ENCODE measurements at places on chromosomes 1 and 21.

- DNase-seq, result no peak
These were observed 16.5 kb upstream of the PARP1 start for GRCh38 chr1:226424221-226425003.

GRCh38 chr1:192951691-192952460 lies 107.3 kb downstream of the UCHL5 start:
- no peak for DNase-seq

- DNase-seq, result peak; percentile 0
These were observed 58.9 kb upstream of the ADARB1 start for GRCh38 chr21:45015469-45015860.

DNA sequence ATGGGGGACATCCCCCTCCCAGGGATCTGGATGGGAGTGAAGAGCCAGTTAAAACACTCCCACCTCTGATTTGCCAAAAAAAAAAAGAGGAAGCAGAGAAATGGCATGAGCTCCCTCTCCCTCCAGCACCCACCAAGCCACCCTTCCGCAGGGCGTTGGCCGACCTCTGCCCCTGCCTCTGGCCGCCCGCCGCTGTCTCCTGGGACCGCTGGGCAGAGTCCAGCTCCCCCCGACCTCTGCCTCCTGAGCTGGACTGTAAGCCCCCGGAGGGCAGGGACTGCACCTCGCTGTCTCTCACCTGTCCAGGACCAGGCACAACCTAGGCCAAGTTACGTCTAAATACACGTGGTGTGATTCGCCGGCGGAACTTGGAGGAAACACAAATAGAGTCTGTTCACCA lies 174.3 kb downstream of the PRDM16 start:
- no peak for DNase-seq

- DNase-seq, result no peak
These were observed 6.2 kb upstream of the BTG2 start for GRCh38 chr1:203299169-203299568.

DNA sequence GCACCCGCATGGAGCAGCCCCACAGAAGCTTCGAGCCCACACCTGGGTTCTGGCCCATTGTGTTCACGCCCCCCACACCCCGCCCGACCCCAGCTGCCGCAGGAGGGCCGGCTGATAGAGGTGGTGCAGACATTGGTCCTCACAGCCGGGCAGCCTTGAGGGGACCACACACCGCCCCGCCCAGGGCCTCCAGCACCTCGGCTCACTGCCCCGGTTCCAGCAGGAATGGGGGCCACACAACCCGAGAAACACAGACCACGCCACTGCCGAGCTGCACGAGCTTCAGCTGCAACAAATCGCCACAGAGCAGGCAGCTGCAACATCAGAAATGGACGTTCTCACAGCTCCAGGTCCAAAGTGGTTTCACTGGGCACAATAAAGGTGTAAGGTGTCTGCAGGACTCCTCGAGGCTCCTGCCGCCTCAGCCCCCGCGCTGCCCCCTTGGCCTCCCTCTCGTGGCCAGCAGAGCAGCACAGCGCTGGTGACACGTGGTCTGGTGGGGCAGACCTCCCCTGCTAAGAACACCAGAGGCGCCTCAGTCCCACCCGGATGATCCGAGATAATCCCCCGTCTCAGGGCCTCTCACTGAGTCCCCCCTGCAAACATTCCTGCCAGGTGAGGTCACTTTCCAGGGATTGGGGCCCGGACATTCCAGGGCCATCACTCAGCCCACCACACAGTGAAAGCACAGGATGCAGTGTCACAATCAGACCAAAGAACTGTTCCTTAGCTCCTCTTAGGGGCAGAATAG lies 62.3 kb upstream of the ADARB1 start:
- peak; percentile 45 for DNase-seq

DNA sequence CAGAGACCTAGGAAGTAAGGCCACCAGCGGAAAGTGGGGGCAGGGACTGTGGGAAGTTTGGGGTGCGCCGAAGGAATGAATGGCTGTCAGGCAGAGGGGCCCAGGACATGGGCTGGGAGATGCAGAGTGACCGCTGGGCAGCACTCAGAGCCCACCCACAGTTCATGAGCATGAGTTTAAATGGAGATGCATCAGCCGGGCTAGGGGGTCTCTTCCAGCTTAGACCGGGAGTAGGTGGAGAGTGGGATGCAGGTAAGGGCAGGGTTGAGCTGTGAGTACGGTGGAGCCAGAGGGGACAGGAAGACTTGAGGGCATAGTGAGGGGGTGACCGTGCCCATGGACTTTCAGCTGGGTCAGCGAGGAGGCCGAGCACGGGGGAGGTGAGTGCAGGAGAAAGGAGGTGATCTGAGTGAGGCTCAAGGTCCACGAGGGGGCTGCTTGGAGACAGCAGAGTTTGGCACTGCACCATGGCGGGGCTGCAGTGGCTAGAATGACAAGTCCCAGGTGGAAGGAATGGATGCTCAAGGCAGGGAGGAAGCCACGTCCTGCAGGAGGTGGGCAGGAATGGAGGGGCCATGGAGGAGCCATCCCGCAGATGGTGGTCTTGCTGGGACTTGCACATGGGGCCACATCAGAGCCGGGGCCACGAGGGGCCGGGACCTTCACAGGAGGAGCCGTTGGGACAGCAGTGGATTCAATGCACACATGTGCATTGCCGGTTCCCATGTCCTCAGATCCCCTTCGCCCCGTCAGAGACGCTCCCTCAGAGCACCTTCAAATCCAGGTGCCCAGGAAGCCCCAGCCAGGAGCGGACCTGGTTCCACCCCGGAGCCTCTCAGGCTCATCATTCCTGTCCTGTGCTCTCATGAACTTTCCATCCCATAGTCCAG lies 34.9 kb downstream of the UBASH3A start:
- DNase-seq, result no peak

GRCh38 chr1:226541231-226541630 lies 7.3 kb upstream of the STUM start:
- no peak for DNase-seq

DNA sequence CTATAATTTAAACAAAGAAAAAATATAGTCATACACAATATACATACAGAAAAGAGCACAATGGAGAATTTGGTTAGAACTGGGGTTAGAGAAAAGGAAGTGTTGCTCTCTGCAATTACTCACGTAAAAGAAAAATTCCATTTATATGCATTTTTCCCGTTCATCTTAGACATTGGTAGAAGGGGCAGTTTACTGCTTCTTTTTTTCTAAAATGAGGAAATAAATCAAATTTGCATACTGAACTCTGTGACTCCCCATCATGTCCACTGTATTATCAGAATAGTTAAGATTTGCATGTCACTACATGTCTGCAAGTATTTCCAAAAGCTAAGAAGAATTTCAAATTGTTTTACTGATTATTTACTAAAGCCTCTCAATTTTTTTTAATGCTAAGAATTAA lies 44.1 kb upstream of the C1orf105 start:
- DNase-seq, result no peak

DNA sequence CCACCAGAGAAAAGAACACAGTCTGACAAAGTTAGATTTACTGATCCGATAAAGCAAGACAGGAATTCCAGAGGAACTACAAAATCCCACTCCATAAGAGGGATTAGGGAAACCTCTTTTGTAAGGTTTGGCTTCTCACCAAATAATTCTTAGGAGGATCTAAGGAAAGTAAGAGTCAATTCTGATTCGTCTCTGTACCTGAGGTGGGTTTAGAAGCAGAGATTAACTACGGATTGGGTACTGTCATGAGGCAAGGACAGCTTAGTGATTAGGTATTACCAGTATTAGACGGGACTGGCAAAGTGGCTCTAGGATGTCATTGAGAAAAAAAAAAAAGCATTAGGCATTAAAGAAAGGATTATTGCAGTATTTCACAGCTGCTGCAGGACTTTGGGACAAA lies 371.7 kb upstream of the BRINP3 start:
- DNase-seq, result no peak

- no peak for DNase-seq
These were observed 109.5 kb upstream of the UBE2U start for GRCh38 chr1:64093941-64094340.

DNA sequence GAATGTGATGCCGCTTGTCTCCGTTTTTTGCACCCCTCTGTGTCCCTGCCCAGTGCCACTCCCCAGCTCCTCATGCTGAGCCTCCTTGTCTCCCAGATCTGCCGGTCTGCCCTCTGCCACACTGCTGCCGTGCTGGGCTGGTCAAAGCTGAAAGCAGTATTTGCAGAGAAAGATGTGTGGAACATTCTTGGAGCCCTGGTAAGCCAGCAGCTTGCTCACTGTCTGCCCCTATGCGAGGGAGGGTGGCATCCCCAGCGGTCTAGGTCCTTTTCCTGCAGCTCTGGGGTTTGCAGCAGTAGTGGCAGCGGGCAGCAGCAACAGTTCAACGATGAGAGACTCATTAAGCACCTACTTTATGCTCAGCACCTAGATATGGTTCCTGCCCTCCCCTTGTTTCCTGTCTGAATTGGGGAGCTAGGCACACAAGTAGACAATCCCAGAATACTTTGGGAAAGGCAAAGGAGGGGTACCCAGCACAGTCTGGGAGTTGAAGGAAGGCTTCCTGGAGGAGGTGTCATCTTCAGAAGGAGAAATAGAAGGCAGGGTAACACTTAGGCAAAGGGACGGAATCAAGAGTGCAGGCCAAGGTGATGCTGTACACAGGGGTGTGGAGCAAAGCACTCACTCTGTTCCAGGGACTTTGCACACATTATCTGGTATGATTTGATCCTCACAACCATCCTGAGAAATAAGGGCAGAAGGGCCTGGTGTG lies 63.1 kb downstream of the KIF21B start:
- no peak for DNase-seq

- no peak for DNase-seq
These were observed 45.1 kb downstream of the ECE1 start for GRCh38 chr1:21244986-21245687.

DNA sequence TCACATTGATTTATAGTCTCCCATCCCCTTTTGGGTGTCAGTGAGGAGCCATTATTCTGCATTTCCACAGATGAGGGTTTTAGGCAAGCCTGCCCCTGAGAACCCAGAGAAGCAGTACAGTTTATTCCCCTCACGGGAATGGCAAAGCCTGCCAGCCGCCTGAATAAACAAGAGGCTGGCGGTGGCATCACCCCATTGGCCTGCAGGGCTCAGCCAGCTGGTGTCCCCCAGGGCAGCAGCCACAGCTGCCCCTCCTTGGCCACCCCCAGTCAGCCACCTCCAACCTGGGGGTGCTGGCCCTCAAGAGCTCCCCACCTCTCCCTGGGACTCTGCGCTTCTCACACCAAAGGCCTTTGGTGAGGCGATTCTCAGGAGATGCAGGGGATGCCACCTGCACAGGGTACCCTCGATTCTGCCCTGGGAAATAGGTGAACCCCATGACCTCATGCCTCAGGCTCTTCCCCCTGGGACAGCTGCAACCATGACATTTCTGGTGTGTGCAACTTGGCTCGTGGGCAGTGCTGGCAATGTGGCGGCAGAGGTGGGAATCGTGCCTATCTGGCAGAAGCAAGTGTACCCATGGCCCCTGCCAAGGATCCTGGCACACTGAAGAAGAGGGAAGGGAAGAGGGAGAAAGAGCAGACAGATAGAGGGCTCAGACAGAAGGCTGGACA lies 14.0 kb downstream of the OLFML2B start:
- DNase-seq, result no peak

DNA sequence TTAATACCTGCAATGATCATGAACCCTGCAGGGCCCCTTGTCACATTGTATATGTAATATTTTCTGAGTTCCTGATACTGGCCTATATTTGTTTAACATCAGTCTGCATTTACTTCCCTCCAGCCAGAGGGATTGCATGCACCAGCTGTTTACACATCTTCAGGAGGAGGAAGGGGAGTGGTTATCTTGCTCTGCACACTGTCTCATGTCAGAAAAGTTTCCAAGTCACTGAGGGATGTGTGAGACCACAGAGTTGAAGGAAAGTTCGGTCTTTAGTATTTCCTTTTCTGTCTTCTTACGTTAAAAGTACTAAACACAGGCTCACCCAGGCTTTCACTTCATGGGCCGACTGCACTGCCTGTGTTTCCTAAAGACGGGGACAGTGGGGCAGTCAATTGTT lies 574.1 kb downstream of the LMO4 start:
- DNase-seq, result no peak

GRCh38 chr1:1305300-1306069 lies 2.2 kb downstream of the ACAP3 start:
- peak; percentile 54 for DNase-seq

DNA sequence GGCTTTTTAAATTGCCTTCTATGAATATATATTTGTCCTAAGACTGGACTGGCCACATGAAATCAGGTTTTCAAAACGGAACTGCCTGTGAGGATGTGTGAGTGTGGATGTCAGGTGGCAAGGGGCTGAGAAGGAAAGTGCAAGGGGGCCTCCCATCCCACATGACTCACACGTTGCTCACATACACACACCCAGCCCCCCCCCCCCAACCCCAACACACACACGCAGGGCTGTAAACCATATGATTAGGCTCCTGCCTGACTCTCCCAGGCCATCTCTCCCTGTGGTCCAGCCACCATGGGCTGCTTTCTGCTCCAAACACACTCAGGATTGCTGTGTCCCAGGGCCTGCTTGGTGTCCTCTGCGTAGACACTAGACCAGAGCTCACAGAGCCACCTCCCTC lies 22.4 kb downstream of the DEGS1 start:
- peak; percentile 33 for DNase-seq

GRCh38 chr1:47582891-47583608 lies 145.2 kb downstream of the FOXD2 start:
- no peak for DNase-seq

DNA sequence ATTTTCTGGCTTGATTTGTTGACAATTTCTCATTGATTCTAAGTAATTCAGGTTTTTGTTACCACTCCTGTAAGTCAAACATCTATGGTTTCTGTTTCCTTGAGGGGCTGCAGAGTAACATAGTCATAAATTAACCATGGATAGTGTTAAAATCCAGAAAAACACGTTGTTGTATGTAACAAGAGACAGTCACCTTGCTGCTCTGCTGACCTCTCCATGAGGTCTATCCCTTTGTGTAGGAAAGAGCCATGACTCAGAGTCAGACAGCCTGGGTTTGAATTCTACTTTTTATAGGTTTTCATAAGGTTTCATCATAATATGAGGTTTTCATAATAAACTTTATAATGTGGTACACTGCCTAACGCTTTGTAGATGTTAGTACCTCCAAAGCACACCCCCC lies 27.6 kb upstream of the NBL1 start:
- DNase-seq, result no peak

GRCh38 chr1:41588334-41588875 lies 103.9 kb upstream of the EDN2 start:
- no peak for DNase-seq

DNA sequence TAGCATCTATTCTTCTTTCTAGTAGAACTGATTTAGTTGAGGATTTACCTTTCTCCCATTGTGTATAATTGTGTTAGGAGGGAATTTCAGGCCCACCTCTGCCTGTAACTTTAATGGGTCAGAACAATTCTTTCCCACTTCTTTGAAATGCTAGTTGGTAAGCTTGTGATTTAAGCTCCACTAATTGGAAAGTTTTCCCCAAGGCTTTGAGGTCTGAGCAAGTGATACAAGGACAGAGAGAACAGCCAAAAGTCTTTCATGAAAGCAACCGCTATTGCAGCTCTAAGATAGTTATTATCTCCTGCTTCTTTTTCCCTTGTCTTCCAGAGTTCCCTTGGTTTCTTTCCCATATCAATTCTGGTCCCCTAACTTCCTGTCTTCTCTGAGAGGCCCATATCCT lies 38.7 kb upstream of the PDC start:
- DNase-seq, result no peak

- no peak for DNase-seq
These were observed 1.9 kb upstream of the DIP2A start for GRCh38 chr21:46456750-46457149.

Measured in thyroid gland (tissue), 4 donors.